ENCODE measurements at places on chromosomes 4 and X. TPM values are rescaled to one million over a fixed set of nuclear protein-coding genes. Genes with fewer than 3 reads are reported as not detected.

The CENPVL1 gene
- not detected for total RNA-seq

The CYP4V2 gene
- total RNA-seq = 8.5 TPM

The FGA gene
- total RNA-seq = not detected

The SNX25 gene
- 26.0 TPM for total RNA-seq

The CCDC158 gene
- not detected for total RNA-seq

The RGN gene
- total RNA-seq = 5.6 TPM
